Stimulated activated CD4-positive, alpha-beta T cell treated with anti-CD3 and anti-CD28 coated beads, TNF-alpha, amount 100 ng/mL, for 4 hours (primary cell): ENCODE measurements at places on chromosomes 2 and 18.

DNA sequence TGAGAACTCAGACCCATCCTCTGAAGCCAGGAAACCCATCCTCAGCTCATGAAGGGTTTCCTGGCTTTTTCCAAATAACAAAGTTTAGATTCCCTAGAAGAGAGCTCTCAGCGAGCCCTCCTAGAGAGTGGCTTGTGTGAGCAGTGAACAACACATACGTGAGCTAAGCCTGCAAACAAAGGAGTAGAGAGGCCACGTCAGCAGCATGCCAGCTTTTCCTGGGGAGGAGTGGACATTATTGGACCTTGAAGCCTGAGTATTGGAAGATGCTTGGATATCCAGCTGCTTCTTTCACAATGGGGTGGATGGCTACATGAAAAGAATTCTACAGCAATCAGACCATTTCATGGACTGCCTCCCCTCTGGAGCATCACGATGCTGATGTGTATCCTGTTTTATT is 21.1 kb downstream of the KIF5C start:
- no peak for DNase-seq

DNA sequence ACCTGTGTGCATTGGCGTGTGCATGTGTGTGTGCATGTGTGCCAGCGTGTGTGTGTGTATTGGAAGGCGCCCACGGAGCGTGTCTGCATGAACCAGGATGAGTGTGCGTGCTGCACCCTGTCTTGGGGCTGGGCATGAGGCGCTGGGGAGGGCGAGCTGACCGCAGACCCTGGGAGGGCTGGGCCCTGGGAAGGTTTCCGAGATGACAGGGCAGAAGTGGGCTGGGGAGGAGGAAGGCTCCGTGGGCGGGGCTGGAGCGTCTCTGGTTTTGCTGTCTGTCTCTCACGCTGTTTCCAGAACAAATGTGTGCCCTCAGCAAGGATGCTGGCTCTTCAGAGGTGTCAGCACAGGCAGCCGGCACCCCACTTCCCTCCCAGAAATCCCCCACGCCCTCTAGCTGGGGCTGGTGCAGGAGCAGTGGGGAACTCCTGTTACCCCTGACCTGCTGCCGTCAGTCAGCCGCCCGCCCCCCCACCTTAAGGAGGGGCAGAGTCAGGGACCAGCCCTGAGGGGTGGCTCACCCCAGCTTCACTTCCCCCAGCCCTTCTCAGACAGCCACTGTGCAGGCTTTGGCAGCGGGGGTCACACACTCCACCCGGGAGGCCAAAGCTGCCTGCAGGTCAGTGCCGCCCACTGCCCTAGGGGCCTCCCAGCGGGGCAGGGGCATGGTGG is at the start of gene GPR35:
Gene GPR35, plus strand, starts transcription at position 531 of the 672 bp plus-strand sequence. CDS start 4,473 bp downstream, outside the sequence.
- peak; percentile 63 for DNase-seq

DNA sequence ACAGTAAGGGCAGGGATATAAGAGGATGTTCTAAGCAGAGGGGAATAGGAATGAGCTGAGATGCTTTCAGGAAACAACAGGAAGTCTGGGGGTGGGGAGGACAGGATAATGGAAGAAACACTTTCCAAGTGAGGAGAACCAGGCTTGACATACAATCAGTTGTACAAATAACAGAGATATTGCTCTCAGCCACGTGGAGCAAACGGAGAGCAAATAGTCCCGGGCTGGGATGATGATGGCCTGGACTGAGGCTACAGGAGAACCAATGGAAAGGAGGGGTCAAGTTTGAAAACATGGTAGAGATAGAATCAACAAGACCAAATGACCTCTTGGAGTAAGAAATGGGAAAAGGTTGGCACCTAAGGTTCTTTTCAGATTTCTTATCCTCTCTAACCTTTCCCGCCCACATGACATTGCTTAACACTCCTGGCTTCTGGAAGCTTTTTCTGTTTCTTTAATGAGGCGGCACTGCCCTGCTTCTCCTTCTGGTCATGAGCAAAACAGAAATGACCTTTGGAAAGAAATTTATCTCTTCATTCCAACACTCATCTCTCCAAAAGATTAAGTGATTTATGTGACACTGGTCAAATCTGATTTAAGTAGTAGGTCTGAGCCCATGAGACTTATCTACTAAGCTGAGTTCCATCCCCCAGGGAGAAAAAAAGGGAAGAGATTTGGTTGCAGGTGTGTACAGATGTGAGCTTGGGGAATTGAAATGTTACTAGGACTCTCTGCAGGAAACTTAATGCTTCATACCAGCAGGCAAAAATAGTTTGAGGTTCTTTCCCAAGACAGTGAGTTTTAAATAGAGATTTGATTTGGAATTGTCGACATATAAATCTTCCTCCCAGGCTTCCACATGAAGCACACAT is 442.9 kb upstream of the HNRNPA3 start:
- DNase-seq = no peak

- DNase-seq = no peak
Measured at GRCh38 chr2:134621939-134622705, 96.7 kb downstream of the TMEM163 start.

DNA sequence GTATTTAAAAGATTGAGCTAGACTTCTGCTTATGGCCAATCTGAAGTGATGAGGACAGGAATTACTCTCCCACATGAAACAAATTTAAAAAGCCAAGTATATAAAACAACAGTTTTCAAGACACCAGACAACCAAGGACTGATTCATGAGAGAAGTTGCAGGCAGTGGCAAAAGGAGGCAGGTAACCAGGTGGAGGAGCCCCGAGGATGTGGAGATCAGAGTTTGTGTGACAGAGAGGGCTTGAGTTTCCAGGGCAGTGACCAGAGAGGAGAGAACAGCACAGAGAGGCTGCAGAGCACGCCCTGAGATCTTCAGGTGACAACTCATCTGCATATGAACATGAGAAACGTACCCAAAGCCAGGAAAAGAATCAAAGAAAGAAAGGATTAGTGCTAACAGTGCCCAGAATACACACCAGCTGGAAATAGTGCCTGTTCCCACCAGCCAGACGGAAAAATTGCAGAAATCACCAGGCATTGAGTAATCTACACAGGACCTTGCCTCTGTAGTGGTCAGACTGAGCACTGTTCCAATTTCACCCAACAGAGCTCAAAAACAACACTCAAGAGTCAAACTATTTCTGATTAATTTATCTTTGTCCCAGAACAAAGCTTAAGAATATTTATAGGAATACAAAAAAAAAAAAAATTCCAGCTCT is 173.1 kb downstream of the SEPTIN10 start:
- DNase-seq = no peak

DNA sequence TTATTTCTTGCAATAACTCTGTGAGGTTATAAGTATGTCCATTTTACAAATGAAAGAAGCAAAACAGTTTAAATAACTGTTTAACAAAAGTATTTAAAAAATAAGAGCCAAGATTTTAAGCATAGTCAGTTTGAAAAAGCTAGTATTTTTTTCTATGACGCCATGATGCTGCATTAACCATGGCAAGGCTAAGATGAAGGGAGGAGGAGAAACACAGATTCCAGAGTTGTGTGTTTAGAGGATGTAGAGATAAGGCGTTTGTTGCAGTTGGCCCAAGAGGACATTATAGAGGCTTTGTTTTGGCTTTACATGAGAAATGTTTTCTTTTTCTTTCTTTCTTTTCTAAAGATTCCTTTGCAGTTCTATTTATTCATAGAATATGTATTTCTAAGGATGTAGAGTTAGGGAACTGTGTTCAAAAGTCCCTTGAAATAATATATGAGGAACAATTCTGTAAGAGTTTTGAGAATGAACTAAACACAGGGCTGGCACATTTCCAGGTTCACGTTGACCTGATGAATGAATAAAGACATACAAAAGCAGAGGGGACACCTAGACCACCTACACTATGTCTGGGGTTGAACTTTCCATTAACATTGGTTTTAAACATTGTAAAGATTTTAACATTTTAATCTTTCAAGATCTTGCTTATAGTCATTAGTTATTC is 244.2 kb downstream of the KCNS3 start:
- no peak for DNase-seq

DNA sequence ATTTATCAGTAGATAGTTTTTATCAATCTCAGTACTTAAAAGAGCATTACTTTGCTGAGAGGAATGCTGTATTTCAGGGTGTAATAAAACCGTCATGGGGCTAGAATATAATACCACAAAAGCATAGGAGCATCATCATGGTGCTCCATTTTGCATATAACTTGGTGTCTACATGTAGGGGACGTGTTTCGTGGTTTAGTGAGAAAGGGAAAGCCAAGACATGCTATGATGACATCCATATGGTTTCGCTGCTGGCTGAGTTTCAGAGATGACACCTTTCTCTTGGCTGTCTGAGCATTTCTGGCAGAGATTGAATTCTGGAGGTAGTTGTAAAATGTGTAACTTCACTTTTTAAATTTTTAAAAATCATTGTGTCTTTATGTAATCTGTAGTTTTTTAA is 32.4 kb downstream of the WDR43 start:
- no peak for DNase-seq

- no peak for DNase-seq
Measured at GRCh38 chr2:67896476-67896875, 166.3 kb downstream of the C1D start.

DNA sequence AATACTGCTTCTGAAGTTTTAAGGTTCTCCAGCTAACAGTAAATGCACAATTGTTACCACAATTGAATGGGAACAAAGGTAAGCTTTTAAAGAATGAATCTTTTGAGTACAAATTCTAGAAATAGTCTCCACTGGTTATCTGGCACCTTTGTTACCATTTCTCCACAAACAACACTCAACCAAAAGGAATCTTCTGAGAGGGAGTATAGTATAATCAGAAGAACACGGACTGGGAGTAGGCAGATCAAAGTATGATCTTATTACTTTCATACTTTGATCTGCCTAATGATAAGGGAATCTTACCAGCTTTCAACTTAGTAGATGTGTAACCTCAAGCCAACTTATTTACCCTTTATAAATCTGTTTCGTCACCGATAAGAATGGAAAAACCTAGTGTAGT is 1.4 kb downstream of the CEP76 start:
- no peak for DNase-seq

DNA sequence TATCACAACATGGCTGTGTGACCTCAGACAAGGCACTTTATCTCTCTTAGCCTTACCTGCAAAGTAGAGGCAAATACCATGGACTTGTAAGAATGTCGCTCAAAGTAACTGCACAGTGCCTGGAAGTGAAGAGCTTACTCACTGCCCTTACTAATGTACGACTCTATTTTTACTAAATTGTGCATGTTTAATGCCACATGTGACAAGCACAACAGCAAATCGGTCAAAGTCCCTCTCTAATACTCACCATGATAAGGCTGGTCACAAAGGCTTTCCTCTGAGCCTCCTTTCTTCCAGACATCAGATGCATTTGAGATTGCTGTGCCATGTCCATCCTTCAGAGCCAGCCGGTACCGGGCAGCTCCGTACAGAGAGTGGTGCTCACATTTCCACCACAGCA is 100.4 kb upstream of the CD302 start:
- DNase-seq = no peak

DNA sequence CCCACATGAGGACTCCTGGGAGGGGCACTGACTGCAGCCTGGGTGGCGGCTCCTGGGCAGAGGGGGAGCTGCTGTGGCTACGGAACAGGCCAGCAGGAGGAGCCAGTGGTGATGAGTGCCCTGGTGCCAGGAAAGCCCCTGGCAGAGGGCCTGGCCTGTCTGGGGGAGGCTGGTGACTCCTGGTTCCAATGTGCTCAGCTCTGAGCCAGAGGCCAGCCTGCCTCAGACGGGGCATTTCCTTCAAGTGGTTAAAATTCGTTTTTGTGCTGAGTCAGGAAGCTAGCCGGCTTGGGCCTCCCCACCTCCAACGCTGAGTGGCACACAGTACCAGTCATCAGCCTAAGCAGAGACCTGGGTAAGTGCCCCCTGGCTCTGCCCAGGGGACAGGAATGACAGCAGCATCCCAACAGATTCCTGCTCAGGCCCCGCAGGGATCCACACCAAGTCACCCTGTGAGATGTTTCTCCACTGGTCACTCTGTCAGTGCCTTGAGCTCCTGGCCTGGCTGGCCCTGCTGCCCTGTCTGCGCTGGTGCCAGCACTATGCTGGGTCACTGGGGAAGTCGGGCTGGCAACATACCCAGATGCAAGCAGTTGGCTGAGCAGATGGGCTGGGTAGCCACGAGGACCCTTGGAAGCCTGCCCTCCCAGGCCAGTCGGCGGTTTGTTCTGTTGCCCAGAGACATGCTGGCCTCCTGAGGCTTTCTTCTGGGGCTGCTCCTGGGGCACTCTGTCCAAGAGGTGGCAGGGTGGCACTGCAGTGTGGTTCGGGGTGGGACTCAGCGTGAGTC is 7.1 kb upstream of the KLF11 start:
- DNase-seq = no peak

GRCh38 chr2:237695201-237695780 is 67.9 kb downstream of the LRRFIP1 start:
- no peak for DNase-seq

- DNase-seq = no peak
Measured at GRCh38 chr18:24011123-24011917, 3.2 kb upstream of the TTC39C start.

DNA sequence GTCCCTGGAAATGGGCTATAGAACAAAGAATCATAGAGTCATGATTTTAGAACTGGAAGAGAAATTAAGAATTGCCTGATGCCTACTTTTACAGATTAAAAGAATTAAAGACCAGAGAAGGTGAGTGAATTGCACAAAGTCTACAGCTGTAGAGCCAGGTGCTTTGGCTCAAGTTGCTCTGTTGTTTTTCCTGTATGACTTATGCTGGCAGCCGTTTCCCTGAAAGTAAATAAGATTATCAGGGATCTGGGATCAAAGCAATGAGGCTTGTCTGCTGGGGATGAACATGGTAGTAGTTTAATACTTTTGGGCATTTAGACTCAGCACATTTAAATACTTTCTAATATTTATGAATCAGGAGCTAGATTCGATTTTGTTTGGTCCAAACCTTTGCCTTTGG is 166.9 kb downstream of the PRPF40A start:
- no peak for DNase-seq

DNA sequence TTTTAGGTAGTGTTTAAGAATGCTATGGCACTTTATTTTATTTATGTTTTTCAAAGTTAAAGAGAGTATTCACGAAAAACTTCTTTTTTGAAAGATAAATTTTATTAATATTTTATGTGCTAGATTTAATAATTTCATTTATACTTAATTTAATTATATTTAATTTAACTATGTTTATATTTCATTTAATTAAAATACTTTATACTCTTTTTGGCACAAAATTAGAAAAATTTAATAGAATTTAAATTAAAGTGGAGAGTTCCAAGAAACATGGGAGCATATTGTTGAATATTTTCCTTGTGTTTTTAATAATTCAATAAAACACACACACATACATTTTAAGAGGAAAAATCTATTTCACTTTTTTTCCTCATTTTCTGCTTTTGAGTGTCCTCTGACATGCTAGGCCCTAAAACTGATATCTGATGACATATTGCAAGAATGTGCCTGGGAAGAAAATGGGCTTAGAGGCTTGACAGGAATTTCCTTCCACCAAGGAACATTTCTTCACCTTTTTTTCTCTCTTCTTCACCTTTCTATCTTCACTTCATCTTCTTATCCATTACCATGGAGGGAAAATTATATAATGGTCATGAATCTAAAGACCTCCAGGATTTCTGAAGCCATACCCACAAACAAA is 15.4 kb downstream of the ARHGAP28 start:
- DNase-seq = no peak

- DNase-seq = no peak
Measured at GRCh38 chr2:6787376-6787775, 78.3 kb downstream of the CMPK2 start.

GRCh38 chr2:164917296-164917903 is 37.9 kb downstream of the SLC38A11 start:
- no peak for DNase-seq
